NCI-H69 (cell line): ENCODE measurements at places on chromosomes 13 and 19.
A peak's percentile ranks its signal among the peaks of the same experiment; 100 is the strongest.

DNA sequence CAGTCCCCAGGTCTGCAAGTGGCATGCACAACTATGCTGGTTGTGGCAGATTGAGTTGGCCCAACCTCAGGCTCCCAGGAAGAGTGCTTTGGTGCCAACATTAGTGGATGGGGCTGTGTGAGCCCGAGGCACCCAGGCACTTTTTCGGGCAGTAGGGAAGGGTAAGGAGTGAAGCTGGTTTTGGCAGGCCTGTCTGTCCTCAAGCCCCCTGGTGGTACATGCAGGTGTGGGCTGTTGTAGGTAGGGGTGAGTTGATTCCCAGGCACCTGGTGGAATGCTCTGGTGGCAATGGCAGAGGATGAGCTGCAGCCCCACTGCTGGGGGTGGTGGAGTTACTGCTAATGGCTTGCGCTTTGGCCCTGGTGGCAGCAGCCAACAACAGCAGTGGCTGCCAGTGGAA lies 723.7 kb upstream of the SLITRK1 start:
- DNase-seq, result no peak

GRCh38 chr19:31597616-31598015 lies 248.4 kb upstream of the TSHZ3 start:
- DNase-seq, result no peak

- DNase-seq, result no peak
Observed at GRCh38 chr19:31803835-31804446, 454.7 kb upstream of the TSHZ3 start.

GRCh38 chr13:19601749-19602725 lies 31.4 kb upstream of the MPHOSPH8 start:
- peak; percentile 47 for DNase-seq

- DNase-seq, result peak; percentile 54
Observed at GRCh38 chr19:13025819-13026456, 30.7 kb downstream of the NFIX start.

DNA sequence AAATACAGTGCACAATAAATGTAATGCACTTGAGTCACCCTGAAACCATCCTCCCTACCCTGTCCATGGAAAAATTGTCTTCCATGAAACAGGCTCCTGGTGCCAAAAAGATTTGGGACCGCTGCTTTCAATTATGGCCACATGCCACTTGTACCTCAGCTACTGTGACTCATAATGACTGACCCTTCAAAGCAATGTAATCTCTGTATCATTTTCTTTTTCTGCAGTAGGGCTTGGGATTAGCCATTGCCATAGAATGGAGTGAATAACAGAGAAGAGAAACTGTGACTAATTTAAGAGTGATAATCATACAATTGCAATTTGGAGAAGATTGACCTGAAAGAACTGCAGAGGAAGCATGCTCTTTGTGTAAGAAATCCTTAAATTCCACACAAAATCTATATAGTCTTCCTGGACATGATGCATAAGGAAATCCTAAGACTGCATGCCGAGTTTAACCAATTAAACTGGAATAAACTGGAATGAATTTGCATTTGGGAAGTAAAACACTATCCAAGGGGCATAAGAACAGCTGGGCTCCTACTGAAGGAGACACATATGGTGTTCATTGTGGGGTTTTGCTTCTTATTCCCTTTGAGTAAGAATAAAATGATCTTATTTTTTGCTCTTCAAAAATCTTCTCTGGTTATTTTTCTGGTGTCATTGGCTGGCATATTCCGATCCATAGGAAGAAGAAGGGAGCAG lies 59.5 kb upstream of the SLC7A1 start:
- DNase-seq, result no peak

DNA sequence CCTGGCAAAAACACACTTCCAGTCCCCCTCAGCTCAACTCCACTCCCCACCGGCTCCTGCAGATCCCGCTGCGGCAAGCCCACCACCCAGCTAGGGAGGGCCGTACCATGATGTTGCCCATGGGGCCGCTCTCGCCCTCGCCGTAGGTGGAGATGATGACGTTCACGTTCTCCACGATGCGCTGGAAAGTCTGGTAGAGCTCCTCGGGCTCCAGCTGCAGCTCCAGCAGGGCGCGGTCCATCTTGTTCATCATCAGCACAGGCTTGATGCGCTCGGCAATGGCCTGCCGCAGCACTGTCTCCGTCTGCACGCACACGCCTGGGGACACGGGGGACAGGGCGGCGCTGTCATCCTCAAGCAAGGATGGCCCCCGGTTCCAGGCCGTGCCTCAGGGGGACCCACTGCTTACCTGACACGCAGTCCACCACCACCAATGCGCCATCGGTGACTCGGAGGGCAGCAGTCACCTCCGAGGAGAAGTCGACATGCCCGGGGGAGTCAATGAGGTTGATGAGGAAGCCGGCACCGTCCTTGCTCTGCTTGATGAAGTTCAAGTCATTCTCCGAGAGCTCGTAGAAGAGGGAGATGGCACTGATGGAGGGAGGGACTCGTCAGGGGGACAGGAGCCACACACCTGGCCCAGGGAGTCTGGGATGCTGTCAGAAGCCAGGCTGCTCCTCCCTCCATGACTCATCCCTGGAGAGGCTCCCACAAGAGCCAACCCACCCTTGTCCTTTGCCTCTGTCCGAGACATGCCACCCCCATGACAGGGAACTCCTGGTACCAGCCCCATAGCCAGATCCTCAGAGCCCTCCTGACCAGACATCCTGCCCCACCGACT lies 2.3 kb downstream of the EEF2 start:
- DNase-seq, result no peak

- peak; percentile 10 for DNase-seq
Observed at GRCh38 chr13:76164290-76164689, 528.2 kb downstream of the LMO7 start.

- peak; percentile 88 for DNase-seq
Observed at GRCh38 chr19:3338541-3339181, 27.7 kb upstream of the NFIC start.

DNA sequence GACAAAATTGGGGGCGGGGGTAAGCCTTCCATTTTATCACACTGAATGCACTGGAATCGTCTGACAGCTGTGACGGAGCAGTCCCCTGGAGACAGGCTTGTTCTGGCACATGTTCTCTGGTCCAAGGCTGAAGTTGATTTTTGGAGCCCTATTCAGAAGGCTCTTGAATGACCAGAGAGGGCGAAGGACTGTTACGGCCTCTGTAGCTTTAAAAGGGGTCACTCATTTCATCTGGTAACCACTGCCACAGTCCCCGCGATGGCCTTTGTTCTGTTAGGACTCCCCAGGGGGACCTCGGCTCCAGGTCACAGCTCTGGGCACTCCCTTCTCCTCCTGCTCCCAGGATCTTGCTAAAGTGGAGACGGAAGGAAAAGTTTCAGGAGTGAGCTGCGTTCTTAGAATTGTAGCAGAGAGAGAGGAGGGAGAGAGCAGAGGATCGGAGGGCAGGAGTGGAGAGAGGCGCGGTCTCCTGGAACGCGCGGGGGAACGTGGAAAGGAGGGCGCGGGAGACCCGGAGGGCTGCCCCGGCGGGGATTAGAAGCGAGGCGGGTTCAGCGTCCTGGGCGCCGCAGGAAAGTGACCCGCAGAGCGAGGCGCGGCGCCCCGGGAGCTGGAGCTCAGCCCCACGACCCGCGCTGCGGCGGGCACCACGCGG lies 134.3 kb upstream of the MYO16 start:
- DNase-seq, result peak; percentile 36

GRCh38 chr19:13861714-13862531 lies 15.0 kb upstream of the NANOS3 start:
- peak; percentile 85 for DNase-seq

DNA sequence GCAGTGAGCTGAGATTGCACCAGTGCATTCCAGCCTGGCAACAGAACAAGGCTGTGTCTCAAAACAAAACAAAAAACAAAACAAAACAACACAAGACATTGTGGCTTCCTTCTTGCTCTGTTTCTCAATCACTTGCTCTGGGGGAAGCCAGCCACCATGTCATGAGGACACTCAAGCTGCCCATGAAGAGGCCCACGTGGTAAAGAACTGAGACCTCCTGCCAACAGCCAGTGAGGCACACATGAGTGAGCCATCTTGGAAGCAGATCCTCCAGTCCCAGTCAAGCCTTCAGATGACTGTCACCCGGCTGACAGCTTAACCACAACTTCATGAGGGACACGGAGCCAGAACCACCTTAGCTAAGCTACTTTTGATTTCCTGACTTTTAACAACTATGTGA lies 25.2 kb downstream of the CPT1C start:
- no peak for DNase-seq

DNA sequence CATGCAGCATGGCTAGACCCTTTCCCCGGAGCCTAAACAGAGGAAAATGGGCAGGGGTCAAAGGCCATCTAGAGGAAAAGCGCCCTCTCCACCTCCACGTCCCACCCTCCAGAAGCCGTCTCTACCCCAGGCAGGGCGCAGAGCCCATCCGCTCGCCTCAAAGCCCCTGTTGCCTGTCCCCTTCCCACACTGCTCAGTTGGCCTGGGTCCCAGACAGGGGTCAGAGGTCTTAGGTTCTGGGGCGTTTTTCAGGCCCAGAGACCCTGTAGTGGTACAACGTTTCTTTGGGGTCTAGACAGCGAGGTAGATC lies 285 bp downstream of the TMEM143 start:
- DNase-seq, result no peak

- peak; percentile 38 for DNase-seq
Observed at GRCh38 chr13:23707674-23708073, 137.5 kb downstream of the TNFRSF19 start.

- no peak for DNase-seq
Observed at GRCh38 chr13:110230661-110231347, 76.2 kb downstream of the COL4A1 start.

DNA sequence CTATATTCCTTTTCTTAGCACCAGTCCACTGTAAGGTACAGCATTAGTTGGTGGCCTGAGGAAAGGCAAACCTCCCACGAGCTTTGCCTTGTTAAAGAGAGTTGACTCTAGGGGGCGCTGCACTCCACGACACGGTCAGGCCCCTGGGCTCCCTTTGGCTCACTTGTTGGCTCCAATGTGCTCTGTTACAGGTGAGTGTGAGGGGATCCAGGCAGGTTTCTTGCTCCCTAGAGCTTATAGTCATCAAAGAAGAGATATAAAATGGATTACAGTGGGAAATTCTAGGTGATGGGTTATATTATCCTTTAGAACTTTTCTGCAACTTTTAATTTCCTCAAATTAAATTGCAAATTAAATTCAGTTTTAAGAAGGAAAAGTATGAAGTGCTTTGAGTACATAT lies 3.7 kb downstream of the WDR87 start:
- DNase-seq, result peak; percentile 92

GRCh38 chr19:39053276-39054090 lies 21.1 kb upstream of the FBXO27 start:
- DNase-seq, result peak; percentile 60

DNA sequence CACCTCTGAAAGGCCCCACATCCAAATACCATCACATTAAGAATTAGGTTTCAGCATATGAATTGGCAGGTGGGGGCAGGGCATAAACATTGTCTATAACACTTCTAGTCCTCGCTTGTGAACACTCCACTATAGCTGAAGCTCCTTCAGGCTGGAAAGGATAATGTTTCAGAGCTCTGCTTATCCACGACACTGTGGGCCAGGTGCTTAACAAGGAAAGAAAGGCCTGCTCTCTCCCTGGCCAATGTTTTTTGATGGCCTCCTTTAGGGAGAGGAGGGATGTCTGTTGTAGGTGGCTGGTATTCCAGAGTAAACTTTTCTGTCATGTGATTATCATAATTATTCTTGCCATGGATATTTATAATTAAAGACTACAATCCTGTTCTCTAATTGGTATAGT lies 86.4 kb downstream of the CCNA1 start:
- no peak for DNase-seq

DNA sequence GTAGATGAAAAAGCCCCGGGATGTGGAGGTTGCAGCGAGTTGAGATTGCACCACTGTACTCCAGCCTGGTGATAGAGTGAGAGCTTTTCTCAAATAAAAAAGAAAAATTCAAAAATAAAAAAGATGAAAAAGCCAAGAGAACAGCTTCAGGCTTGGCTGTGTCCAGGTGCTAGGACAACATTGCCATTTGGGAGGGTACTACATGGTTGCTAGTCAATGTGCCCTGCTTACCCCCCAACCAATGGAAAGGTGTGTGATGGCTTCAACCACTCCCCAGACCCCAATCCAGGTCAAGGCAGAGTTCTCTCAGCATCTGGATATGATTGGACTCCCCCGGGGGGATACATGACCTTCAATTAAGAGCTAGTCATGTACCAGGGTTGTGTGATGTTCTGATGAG lies 2.3 kb upstream of the ANKLE1 start:
- no peak for DNase-seq

DNA sequence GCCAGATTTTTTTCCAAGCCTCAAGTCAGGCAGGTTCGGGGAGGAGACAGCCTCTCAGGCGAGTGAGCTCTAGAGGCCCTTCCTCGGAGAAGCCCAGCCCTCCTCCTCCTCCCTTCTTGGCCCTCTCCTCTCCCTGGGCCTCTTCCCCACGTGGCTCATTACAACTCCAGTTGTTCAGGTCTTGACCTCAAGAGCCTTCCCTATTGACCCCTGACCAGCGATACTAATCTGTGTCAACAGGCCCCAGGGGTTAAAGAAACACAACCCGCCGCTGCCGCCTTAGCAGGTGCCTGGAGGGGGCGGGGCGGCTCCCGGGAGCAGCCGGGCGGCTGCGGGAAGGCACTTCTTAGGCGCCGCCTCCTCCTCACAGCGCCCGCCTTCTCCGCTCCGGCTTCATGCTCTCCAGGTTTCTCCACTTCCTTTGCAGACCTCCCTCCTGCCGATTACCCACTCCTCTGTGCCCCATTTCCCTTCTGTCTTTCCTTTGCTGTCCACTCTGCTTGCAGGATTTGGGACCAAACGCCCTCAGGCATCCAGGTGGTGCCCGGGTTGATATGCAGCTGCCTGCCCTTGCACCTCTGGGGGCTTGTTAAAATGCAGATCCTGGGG lies 51.0 kb downstream of the LYL1 start:
- DNase-seq, result peak; percentile 93

DNA sequence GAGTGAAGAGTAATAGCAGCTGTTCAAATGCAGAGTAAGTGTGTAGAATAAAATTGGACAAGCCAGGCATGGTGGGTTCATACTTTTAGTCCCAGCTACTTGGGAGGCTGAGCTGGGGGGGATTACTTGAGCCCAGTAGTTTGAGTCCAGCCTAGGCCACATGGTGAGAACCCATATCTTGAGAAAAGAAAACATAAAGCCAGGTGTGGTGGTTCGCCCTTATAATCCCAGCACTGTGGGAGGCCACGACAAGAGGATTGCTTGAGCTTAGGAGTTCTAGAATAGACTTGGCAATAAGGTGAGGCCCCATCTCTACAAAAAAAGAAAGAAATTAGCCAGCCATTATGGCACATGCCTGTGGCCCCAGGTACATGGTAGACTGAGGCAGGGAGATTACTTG lies 1241.1 kb downstream of the UQCRFS1 start:
- DNase-seq, result no peak

GRCh38 chr13:74966814-74967424 lies 515.0 kb downstream of the TBC1D4 start:
- peak; percentile 23 for DNase-seq
